ENCODE measurements at places on chromosomes 7 and 10.

DNA sequence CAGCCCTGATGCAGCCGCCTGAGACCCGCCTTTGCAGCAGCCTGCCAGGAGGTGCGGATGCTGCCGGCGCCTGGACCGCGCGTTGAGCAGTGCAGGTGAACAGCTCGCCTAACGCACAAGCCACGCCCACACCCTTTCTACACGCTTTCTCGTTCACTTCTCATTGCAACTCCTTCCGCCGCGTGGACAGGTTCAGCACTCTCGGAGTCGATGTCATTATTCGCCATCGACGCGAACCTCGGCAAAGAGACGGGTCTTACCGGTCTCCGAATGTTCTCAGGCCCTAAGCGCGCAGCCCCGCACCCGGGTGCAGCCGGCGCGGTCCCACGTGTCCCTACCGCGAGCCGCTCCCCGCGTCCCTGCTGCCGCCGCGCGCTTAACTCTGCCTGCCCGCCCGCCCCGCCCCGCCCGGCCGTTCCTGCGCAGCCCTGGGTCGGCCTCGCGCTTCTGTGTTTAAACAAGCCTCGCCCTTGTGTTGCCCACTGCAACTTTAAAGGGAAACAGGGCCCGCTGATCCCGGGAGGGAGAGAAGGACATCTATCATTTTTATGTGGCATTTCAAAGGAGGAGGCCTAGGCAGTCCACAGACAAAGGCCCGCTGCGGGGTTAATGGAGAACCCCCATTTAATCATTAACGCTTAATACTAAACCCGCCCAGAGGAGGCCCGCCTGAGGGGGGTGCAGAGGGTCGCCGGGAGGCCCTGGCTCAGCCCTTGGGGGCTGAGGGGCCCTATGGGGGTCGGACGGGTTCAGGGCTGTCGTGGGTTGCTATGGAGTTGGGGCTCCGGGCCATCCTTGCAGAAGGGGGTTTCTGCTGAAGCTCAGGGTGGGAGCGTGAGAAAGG lies 128.5 kb downstream of the WDR11 start:
- DNase-seq = peak; percentile 51

DNA sequence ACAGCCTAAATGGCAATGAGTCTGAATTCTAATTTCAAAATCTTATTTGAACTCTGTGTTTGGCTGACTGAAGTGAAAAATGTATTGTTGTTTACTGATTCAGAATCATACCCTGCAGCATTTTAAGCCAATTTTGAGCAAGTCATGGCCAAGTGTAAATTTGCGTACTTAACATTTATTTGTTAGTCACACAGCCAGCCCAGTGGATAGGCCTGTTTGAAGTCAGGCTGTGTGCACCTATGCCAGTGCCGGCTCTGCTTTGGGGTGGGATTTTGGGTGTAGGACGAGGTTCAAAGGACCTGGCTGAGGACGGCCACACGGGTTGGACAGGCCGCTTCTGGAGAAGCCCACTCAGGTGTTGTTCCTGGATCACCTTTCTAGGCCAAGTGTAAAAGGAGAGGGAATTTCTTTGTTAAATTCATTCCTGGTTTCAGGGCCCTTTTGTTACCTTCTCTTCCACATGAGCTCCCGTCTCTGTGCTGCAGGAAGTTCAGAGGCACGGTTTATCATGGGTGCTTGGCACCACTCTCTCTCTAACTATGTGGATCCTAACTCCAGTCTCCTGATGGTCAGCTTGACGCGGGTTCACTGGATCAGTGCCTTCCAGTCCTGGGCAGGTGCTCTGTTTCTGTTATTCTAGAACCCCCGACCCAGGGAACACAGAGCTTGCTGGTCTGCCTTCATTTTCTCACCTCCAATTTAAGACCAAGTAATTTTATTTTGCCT lies 84.7 kb downstream of the CCNY start:
- DNase-seq = no peak

DNA sequence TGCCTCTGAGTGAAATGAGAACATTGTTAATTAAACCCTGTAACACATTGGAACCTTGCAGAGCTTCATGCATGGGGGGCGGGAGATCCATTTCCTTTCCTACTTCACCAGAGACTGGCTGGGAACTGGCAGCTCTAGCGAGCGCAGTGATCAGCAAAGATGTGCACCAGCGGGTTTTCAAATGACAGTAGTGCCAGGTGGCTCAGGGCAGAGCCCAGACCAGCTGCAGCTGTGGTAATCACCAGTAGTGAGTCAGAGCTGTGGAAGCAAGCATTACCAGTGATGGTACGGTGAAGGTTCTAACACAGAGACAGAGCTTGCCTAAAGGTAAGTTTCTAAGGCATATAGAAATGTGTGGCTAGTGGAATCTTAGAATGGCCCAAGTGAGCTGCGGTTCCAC lies 1009.7 kb upstream of the CELF2 start:
- DNase-seq = no peak

DNA sequence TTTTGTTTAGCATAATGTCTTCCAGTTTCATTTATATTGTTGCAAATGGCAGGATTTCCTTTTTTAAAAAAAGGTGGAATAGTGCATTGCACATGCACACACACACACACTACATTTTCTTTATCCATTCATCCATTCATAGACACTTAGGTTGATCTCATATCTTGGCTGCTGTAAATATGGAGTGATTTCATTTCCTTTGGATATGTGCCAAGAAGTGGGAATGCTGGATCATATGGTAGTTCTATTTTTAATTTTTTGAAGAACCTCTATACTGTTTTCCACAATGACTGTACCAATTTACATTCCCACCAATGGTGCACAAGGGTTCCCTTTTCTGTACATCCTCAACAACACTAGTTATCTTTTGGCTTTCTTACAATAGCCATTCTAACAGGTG lies 68.9 kb downstream of the EBLN1 start:
- no peak for DNase-seq

GRCh38 chr7:155426543-155427410 lies 31.2 kb upstream of the EN2 start:
- peak; percentile 8 for DNase-seq

DNA sequence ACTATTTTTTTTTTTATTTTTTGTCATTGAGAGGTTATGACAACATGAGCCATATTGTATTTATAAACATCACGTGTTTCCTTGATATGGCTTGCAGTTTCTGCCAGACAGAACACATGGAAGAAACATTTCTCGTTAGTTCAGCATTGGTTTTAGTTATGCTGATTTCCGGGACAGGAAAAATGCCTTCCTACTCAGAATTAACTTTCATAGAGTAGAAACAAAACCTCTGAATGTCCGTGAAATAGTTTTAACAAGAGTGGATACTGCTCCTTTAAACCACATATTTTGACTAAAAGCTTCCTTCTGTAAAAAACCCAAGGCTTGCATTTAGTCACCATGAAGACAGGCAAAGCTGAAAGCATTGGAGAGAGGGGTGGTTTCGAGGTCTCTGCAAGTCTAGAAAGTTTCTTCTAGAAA lies 240.4 kb downstream of the KIAA1217 start:
- no peak for DNase-seq

All from glutamatergic neuron (in vitro differentiated cells).